NCI-H2081 treated with DMSO at 0.1 percent for 48 hours (cell line): ENCODE measurements at places on chromosomes 1 and 21.

GRCh38 chr1:115062542-115063004 is 26.7 kb downstream of the TSPAN2 start:
- DNase-seq: no peak

- no peak for DNase-seq
Measured at GRCh38 chr1:227576189-227576588, 12.8 kb downstream of the ZNF678 start.

DNA sequence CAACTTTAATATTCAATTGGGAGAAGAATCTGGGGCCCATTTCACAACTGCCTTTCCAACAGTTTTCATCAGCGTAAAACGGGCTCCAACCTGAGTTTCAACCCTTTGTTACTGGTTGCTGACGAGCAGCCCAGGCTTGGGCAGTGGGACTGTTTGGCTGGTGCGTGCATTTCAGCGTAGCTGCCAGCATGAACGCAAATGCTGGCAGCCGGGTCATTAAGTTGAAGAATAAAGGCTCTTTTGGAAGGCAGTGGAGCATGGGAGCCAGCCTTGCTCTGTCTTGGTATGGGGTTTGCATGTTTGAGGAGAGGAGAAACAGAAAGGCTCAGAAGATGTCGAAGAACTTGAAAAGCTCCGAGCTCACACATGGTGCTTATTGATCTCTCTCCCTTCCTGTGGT is 40.7 kb downstream of the WDR3 start:
- DNase-seq: no peak

GRCh38 chr1:29672416-29673227 is 436.3 kb downstream of the PTPRU start:
- no peak for DNase-seq

GRCh38 chr1:79920960-79921669 is 914.6 kb upstream of the ADGRL4 start:
- DNase-seq: no peak

GRCh38 chr1:67572594-67573221 is 112.3 kb upstream of the GADD45A start:
- no peak for DNase-seq
